ENCODE measurements at places on chromosomes 13 and 19. TPM values are rescaled to one million over a fixed set of nuclear protein-coding genes. Genes with fewer than 3 reads are reported as not detected.

The CPB2 gene
- total RNA-seq, result not detected

The MAP4K1 gene
- not detected for total RNA-seq

The CYP4F3 gene
- 0.13 TPM for total RNA-seq

The MYO1F gene
- 0.52 TPM for total RNA-seq

The GNG8 gene
- total RNA-seq, result not detected

The CCDC8 gene
- 26.4 TPM for total RNA-seq

The TMIGD2 gene
- total RNA-seq, result not detected

The APC2 gene
- total RNA-seq, result 0.16 TPM

The RAB3A gene
- total RNA-seq, result 1.8 TPM

The SHISA7 gene
- not detected for total RNA-seq

The IZUMO4 gene
- 2.9 TPM for total RNA-seq

The ADGRE3 gene
- not detected for total RNA-seq

The ZNF541 gene
- total RNA-seq, result under 0.01 TPM

The PROZ gene
- total RNA-seq, result not detected

The SIGLEC5 gene
- total RNA-seq, result not detected

The KLK13 gene
- not detected for total RNA-seq

The ZFR2 gene
- not detected for total RNA-seq

The ZNF614 gene
- total RNA-seq, result 10.0 TPM

The RGL3 gene
- under 0.01 TPM for total RNA-seq

The ZNF442 gene
- total RNA-seq, result 0.26 TPM

The CPAMD8 gene
- total RNA-seq, result 0.91 TPM

The CGB8 gene
- total RNA-seq, result not detected

The RNF113B gene
- total RNA-seq, result not detected

The INSL3 gene
- total RNA-seq, result not detected
